ENCODE measurements at places on chromosomes 1 and 21.
A peak's percentile ranks its signal among the peaks of the same experiment; 100 is the strongest.

- no peak for DNase-seq
These were observed 59.2 kb downstream of the NPHP4 start for GRCh38 chr1:5933050-5933449.

GRCh38 chr1:66003690-66004089 is 211.0 kb downstream of the PDE4B start:
- DNase-seq = no peak

DNA sequence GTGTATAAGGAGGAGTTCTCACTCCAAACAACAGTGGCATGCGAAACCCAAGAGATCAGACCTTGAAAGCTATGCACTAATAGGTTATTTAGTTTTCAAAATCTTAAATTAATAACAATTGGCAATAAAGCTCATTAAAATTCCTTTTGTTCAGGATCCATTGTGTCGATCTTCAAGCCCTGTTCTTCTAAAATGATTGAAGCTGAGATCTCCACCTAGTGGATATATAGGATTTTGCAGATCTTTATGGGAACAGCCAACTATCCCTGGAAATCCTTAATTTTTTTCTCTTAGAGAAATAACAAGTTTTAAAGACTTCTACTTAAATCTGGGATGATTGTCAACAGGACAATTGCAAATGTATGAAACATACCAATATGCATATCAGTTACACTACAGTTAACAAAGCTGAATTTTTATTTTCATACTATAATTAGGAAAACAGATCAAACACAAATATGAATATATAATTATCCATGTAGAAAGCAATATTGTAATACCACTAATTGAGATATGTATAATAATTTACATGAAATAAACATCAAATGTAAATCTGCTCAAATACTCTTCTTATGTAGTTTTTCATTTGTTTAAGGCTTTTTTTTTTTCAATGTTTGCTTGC is 43.3 kb downstream of the LRRC53 start:
- peak; percentile 16 for DNase-seq

GRCh38 chr1:10431070-10431730 is 967 bp downstream of the CENPS start:
- no peak for DNase-seq

DNA sequence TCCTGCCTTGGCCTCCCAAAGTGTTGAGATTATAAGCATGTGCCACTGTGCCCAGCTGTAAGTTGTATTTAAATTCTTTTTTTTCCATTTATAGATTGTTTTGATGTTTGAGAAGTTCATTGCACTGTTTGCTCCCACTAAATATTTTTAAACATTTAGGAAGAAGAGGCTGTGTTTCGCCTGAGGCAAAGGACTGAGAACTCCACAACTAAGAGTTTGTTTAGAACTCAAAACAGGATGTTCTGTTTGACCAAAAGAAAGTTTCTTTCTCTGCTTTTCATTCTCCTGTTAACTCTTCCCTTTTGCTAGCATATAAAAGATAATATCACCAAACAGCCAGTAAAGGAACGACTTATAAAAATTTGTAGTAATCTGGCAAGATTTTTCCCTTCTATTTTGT is 87.0 kb downstream of the RUNX1 start:
- DNase-seq = no peak

DNA sequence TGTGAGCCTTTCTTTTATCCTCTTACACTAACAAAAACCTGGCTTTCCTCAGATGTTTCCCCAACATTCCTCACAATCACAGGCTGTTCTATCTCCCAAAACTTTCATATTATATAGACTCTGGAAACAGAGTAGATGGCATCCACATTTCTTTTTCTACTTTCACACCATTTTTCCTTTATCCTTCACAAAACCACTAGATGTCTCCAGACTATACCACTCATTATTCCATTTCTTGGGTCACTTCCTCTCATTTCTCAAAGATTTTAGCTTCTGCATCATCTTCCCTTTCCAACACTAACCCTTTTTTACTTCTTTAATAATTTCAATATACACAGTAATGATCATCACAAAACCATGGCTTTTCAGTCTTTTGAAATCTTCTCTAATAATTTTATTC is 286.0 kb upstream of the DEPDC1 start:
- no peak for DNase-seq

DNA sequence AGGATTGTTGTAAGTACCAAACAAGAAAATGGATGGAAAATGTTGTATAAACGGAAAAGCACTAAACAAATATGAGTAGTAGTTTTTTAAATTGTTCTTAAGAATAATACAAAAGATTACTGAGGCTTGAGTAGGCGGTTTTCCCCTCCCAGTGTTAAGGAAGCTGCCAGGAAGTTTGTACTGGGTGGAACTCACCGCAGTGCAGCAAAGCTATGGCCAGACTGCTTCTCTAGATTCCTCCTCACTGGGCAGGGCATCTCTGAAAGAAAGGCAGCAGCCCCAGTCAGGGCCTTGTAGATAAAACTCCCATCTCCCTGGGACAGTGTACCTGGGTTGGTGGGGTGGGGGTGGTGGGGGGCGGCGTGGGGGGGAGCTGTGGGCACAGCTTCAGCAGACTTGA is 58.7 kb downstream of the XCL2 start:
- no peak for DNase-seq

GRCh38 chr21:44519346-44520325 is 20.4 kb downstream of the KRTAP10-1 start:
- DNase-seq = no peak

GRCh38 chr1:154430903-154431302 is 25.8 kb downstream of the IL6R start:
- DNase-seq = no peak

- DNase-seq = no peak
These were observed 241.0 kb downstream of the RHOU start for GRCh38 chr1:228976316-228976715.

DNA sequence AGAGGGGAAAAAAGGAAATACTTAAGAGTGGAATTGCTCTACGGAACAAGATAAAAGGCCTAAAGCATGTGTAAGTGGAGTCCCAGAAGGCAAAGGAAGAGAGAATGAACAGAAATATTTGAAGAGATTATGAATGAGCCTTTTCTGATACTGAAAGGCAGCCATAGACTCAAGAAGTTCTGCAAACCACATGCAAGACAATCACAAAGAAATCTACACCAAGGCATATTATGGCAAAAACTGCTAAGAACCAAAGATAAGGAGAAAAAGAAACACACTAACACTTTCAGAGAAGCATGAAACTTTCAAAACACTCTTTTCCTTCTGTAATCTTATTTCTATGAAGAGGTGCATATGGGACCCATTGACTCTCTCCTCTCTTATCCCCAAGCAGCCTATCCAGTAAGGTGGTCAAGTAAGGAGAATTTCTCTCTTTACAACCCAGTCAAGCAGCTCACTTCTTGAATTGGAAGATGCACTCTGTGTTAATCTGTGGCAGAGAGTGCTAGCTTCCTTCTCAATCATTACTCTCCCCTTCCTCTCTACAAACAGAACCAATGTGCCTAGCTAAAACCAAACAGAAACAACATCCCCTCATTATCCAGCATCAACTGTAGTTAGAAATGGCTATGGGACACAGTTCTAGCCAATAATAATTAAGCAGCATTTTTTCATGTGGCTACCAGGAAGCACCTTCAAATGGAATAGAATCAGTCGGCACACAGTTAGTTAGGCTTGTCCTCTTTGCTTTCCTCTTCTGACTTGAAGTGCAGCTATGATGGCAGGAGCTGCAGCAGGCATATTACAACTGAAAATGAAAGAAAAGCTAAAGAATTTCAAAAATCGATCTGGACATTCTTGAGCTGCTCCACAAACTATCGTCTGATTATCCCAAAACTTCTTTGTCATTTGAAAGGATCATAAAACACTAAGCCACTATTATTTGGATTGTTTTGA is 25.9 kb downstream of the KRTAP19-8 start:
- DNase-seq = no peak

DNA sequence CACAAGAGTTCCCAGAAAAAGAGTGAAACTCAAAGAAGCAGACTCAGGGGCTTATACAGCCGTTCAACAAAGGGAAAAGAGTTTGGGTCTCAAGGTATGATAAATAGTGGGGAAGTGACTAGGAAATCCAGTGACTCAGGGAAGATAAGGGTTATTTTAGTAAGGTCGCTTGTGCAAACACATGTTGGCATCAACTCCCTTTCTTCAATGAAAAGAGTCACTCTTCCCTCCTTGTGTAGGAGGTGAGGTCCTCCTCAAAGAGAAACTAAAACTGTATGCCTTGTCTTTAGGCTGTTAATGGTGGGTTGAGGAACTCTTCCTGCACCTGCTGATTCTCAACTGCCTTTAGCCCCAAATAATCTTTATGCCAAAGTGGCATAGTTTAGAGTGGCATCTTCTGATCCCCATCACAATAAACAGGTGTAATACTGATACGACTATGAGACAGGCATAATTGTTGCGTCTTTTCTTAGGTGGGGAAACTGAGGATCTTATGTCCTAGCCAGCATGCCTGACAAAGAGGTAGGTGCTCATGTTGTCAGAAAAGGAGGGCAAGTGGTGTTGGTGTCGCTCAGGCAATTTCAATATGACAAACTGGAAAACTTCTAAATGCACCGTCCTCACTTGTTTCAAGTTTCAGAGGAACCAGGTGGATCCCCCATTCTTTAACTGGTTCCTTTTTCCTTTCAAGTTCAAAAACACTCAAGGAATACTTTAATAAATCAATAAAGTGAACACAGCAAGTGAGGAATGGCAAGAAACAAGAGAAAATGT is 294.1 kb upstream of the RUNX1 start:
- DNase-seq = no peak

- no peak for DNase-seq
These were observed 52.8 kb downstream of the PTGER3 start for GRCh38 chr1:70994753-70995268.
